ENCODE measurements at places on chromosomes 16 and 17.
A peak's percentile ranks its signal among the peaks of the same experiment; 100 is the strongest.

GRCh38 chr17:75576661-75577060 is 10.9 kb upstream of the MYO15B start:
- no peak for DNase-seq

GRCh38 chr17:43940630-43941029 is 1.6 kb downstream of the PPY start:
- no peak for DNase-seq

DNA sequence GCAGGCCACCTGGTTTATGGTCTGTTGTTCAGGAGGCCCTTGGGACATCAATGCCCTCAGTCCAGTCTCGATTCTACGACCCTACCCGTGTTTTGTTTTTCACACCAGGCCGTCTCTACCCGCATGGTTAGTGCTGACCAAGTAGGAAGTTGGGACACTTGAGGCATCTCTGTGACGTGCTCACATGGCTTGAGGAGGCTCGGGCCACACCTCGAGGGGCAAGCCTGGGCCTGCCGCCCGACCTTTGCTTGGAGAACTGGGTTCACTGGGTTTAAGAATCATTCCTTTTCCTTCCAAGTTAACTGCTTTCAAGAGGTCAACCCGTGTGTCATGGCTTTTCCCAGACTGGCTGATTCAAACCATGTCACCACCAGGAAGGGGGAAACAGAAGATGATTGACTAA is 86.8 kb downstream of the CMIP start:
- DNase-seq: no peak

DNA sequence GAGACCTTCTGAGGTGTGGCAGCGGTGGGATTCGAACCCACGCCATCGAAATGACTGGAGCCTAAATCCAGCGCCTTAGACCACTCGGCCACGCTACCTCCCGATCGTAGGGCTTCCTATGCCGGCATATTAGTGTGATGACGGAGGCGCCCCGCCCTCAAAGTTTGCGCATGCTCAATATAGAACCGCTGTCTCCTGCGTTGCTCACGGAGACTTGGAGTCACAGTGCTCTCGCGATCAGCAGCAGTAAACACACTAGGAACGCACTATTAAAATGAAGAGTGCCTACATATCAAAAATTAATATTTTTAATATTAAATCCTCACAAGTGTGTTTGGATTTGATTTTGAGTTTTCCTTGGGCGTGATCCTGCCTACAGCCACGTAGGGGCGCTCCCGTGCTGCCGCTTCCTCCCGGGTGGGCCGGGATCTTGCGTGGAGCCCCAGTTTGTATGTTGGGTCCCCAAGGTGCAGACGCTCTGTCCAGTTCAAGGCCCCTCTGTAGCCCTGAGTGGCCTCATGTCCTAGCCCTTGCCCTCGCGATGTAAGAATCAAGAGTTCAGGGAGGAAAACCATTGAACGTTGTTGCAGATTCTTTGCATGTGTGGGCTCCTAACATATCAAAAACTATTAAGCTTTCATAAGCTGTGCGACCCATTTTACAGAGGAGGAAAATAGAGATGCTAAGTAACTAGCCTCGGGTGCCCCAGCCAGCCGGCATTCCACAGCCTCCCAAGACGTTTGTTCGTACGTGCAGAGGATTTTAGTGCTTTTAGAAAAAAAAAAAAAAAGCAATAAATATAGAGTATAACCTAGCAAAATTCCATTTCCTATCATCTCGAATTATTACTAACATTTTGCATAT is 10.2 kb upstream of the EEF2K start:
- peak; percentile 89 for DNase-seq

DNA sequence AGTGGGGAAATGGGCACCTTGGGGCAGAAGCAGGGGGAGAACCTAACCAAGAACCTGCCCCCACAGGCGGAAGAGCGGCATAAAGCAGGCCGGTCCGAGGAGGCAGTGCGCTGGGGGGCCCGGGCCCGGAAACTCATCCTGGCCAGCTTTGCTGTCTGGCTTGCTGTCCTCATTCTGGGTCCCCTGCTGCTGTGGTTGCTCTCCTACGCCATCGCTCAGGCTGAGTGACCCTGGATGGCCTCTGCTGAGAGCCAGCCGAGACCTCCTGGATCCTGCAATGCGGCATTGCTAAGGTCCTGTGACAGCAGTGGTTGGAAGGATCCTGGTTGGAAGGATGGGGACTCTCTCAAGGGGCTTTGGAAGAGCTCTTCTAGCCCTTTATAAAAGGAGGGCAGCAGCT is 4.5 kb upstream of the PHKG2 start:
- DNase-seq: no peak

- DNase-seq: no peak
Measured at GRCh38 chr16:12470311-12471229, 333.1 kb downstream of the CPPED1 start.

- no peak for DNase-seq
Measured at GRCh38 chr17:15498107-15498506, 30.7 kb upstream of the CDRT4 start.

DNA sequence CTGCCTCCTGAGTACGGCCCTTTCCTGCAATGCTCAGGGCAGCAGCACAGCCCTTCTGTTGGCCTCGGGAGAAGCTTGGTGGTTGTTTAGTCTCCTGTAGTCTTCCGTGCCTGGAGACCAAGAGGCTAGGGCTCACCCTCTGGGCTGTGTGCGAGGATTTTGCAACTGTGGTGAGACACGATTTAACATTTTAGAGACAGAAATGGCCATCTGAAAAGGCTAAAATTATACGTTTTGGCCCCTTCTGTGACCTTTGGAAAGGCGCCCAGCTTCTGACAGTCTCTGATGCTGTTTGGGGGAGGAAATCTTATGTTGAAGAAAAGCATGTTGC is 33.1 kb downstream of the FOXL1 start:
- DNase-seq: no peak

- no peak for DNase-seq
Measured at GRCh38 chr17:45116434-45117016, 15.8 kb downstream of the PLCD3 start.

DNA sequence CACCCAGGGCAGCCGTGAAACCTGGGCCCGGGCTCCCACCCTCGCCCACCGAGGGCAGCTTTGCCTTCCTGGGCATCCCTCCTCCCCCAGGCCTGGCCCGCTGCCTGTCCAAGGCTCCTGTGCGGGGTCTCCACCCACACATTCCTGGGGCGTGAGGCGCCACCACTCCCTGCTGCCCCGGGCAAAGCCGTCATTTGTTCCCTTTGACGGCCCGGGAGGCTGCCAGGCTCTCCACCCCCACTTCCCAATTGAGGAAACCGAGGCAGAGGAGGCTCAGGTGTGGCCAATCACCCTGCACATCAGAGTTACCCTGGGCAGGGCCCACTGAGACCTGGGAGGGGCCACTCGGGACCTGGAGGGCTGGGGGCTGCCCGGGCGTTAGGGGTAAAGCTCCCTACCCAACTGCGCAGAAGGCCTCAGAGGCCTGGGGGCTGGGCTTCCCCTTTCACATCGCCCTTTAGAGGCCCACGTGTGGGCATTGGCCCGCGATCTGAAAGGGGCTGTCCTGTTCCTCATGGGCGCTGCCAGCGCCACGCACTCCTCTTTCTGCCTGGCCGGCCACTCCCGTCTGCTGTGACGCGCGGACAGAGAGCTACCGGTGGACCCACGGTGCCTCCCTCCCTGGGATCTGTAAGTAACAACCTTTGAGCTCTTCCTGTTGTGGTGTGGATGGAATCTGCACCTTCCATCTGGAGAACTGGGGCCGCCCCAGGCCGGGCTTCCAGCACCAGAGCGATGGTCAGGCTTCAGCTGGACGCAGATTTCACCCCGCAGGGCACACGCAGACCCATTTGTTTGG is at the start of gene MSLN:
Gene MSLN (plus strand): TSS at position 190 of the 799 bp plus-strand sequence. CDS start 1,947 bp downstream, outside the sequence.
- DNase-seq: no peak

- DNase-seq: no peak
Measured at GRCh38 chr17:79991924-79992648, 43.6 kb downstream of the TBC1D16 start.
